Astrocyte of the cerebellum (primary cell): ENCODE measurements at places on chromosomes 2 and 18.
A peak's percentile ranks its signal among the peaks of the same experiment; 100 is the strongest.

GRCh38 chr2:70935468-70936164 is at the start of gene ATP6V1B1:
Gene ATP6V1B1, plus strand, starts transcription at chr2:70935900. Its CDS starts 55 bp downstream, at chr2:70935955.
- DNase-seq = no peak

- DNase-seq = no peak
These were observed 140.3 kb downstream of the CYRIA start for GRCh38 chr2:16525265-16525887.

- DNase-seq = peak; percentile 26
These were observed 1639.1 kb downstream of the SUCLG1 start for GRCh38 chr2:82819951-82820350.

- no peak for DNase-seq
These were observed 32.2 kb downstream of the MAL start for GRCh38 chr2:95057535-95058370.

DNA sequence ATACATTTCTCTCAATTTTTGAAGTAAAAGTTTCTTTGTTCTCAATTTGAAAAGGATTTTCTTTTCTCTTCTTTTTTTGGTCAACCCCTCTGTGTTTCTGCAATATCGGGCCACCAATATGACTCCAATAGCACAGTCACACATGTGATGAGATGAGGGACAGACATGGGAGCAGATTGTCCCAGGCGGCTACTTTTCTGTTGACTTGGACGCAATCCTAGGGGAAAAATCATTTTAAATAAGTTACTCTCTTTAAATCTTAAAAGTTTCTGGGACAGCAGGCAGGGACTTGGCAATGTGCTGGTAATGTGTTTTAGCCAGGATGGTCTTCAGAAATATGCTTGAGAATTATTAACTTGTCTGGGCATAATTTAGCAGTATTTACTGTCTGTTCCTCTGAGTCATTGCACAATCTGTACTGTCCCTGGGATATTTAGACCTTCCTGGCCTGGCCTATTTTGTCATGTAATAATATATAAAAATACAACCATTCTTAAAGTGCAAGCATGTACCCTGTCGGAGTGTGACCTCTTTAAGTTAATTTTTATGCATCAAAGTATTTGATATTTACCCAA is 388.5 kb upstream of the FANCL start:
- DNase-seq = no peak

GRCh38 chr2:191215666-191216065 is 29.5 kb upstream of the MYO1B start:
- no peak for DNase-seq

DNA sequence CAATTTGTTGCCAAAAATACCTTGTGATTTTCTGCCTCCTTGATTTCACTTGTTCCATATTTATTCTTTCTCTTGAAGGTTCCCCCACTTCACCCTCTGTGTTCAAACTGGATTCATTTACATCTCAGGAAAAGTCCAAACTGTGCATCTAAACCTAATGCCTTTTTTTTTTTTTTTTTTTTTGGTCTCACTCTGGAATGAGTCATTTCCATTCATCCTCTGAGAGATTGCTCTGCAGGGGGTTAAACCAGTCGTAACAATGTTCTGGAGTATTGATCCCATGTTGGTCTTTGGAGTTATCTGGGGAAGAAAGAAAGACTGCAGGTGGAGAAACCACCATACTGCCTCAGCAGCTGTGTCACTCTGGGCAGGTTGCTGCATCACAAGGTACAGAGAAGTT is 119.7 kb downstream of the TACR1 start:
- peak; percentile 31 for DNase-seq

DNA sequence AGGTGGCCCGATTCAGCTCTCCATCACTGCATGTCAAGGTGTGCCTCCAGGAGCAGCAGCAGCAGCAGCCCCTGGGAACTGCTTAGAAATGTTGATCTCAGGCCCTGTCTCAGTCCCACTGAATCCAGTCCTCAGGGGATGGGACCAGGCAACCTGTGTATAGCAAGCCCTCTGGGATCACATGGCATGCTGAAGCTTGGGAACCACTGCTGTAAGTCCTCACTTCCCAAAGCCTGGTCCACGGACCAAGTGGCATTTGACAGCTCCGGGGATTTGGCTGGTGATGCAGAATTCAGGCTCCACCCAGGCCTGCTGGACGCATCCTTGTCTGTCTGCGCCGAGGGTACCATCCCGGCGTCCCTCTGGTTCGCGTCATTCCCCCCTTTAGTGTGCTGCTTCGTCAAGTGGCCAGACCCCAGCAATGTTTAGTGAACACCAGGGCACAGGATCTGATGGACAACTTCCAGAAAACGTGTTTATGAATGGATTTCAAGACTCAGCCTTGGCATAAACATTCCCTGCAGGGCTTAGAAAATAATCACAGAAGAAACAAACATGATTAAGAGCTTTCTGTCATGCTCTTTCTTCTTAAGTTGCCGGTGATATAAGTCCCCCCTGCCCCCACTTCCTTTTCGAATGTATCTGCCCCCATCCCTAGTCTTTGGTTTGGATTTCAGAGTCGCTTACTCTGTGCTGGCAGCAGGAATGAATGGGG is 234.0 kb downstream of the GBX2 start:
- DNase-seq = no peak

GRCh38 chr2:218224186-218224585 is 7.2 kb downstream of the ARPC2 start:
- DNase-seq = no peak

GRCh38 chr2:30776831-30777635 is 30.2 kb downstream of the CAPN13 start:
- no peak for DNase-seq

GRCh38 chr2:119823734-119824334 is 64.1 kb downstream of the PTPN4 start:
- peak; percentile 24 for DNase-seq

GRCh38 chr2:236550701-236551465 is 18.7 kb upstream of the ACKR3 start:
- no peak for DNase-seq

GRCh38 chr18:68791801-68792200 is 6.1 kb upstream of the CCDC102B start:
- no peak for DNase-seq

GRCh38 chr2:143150287-143150686 is 21.1 kb downstream of the ARHGAP15 start:
- no peak for DNase-seq

GRCh38 chr18:26864658-26865057 is 849 bp downstream of the AQP4 start:
- DNase-seq = no peak

DNA sequence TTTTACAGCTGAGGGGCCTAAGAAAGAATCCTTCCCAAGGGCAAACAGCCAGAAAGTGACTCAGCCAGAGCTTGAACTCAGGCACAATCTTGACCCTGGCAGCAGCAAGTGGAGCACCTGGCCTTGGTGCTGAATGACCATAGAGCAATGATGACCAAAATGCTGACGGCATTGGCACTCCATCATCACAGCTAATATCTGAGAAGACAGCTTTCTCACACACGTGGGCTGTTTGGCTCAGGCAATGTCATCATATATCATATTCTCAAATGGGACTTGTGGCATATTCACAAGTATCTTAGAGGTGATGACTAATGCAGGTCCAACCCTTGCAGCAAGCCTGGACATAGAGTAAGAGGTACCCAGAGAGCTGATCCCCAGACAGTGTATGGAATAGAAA is 443.9 kb upstream of the MYT1L start:
- no peak for DNase-seq

- DNase-seq = no peak
These were observed 36.0 kb downstream of the KIF1A start for GRCh38 chr2:240783819-240784621.

GRCh38 chr2:121884511-121884921 is 129.1 kb downstream of the TSN start:
- no peak for DNase-seq

- peak; percentile 44 for DNase-seq
These were observed 229.5 kb upstream of the ZC3H15 start for GRCh38 chr2:186256540-186256939.
